Right atrium auricular region (tissue), 2 donors: ENCODE measurements at places on chromosomes 3 and 15. TPM values are rescaled to one million over a fixed set of nuclear protein-coding genes. Genes with fewer than 3 reads are reported as not detected.

TRMT10C gene
- 22.8 TPM for total RNA-seq

- no peak for DNase-seq
These were observed 16.6 kb downstream of the TMOD3 start for GRCh38 chr15:51846066-51846462.

GRCh38 chr3:42830437-42831320, 21.4 kb downstream of the ACKR2 start:
- no peak for DNase-seq

DNA sequence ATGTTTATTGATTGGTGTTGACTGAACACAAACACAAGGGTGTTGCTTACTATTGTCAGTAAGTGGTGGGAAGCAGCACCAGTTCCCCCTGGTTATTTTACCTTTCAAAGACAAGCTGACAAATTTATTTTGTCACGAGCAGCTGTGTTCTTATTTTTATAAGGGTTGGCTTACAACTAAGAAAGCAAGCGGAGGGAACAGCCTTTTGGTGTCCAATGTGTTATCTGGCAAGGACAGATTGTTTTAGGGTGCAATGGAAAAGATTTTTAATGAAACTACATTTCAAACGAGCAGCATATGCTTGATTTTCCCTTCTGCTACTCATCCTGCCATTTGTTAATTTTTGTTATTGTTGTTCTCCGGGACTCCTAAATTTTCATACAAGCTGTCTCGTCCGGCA, 920.6 kb upstream of the CFAP20DC start:
- no peak for DNase-seq

DNA sequence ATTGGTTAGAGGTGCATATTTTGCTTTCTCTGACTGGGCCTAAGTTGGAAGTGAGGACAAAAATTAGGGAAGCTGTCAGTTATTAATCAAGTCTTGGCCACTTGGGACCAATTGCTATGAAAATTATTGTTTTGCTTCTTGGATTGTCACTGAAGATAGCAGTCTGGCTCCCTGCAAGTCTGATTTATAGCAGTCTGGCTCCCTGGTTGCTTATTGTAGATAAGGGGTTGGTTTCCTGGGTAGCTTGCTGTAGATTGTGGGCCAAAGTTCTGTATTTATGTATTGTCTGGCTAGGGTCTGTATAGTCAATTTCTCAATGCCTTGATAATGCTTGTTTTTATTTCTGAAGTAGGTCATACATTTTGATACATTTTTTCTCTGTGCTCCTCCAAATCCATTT, 13.3 kb upstream of the DRD3 start:
- no peak for DNase-seq

P2RY14 gene
- total RNA-seq = 1.3 TPM

GRCh38 chr15:61205346-61205921, 23.7 kb downstream of the RORA start:
- DNase-seq = no peak

B3GNT5 gene
- 1.7 TPM for total RNA-seq

DNA sequence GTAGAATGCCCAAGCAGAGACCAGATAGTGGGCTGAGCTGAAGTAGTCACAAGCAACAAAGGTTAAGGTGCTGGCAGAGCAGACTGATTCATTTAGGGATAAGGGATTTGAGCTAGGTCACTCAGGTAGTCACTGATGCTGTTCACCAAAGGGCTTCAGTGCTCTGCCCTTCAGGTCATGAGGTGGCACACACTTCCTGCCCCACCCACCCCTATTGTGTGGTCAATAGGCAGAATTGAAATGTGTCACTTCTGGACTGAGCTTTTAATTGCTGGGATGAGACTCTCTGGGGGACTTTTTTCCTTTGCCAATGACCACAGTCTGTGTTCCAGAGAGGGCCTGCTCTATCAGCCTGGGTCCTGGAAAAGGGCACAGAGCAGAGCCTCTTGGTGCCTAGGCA, 2.9 kb upstream of the DIS3L start:
- no peak for DNase-seq

DNA sequence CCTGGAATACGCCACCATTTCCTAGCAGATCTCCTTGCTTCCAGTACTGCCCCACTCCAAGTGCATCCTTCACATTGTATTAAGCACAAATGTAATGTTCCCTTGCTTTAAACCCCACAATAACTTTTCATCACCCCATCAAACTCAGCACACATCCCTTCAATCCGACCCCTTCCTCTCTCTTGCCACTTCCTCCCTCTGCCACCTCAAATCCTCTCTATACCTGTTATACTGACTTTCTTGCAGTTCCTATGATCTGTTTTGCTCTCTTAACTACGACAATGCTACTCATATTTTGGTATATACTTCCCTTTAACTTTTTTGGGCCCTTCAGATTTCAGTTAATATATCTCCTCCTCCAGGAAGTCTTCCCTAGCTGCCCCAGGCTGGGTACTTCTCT, 14.1 kb downstream of the PARL start:
- DNase-seq = no peak

VWA5B2 gene
- total RNA-seq = not detected

DNA sequence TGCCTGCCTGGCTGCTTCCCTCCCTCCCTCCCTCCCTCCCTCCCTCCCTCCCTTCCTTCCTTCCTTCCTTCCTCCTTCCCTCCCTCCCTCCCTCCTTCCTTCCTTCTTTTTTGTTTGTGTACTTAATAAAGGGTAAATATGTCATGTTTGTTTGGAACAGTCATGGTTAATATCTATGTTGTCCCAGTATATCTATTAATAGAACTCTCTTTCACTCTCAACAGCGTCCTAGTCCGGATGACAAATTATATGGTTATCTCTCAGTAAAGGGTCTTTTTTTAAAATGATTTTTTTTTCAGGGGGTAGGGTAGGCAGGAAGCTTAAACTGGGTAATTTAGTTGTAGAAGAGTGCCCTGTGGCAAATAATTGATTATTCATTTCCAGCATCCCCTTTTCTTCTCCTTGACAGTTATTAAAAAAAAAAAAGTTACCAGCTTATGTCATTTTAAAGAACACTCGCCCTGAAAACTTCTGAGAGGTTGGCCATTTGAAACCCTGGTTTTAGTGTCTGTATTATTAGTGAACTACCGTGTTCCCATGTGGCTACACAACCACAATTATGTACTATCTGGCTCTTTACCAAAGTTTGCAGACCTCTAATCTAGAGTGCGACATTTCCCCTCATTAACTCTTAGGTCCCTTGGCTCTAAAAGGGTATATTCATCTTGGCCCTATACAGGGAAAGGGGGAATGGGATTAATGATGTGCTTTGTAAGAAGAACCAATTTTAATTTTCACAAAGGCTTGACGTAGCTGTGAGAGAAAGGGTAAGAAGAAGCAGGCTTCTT, 13.7 kb downstream of the TAGLN3 start:
- no peak for DNase-seq

GRCh38 chr3:18580268-18580667, 155.1 kb upstream of the SATB1 start:
- no peak for DNase-seq

NR2E3 gene
- total RNA-seq = not detected

- DNase-seq = no peak
These were observed 28.7 kb upstream of the B3GNT5 start for GRCh38 chr3:183224180-183224970.

GOLGA8M gene
- not detected for total RNA-seq

DNA sequence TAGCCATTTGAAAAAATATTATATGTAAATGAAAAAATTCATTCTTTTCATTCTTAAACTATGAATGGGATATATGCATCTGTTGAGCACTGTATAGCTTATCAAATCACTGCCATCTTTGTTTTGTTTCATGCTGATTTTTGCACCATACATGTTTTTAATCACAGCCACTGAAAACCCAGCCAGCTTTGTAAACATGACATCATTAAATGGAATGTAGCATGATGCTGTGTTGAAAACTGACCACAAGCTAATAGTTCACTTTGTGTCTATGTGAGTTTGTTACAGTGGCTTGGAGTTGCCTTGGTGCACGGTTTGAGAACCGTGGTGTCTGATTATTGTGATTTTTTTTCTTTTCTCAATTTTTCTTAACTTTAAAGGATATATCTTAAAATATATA, 75.7 kb downstream of the GMPS start:
- no peak for DNase-seq

AGTR1 gene
- total RNA-seq = 22.6 TPM

DNA sequence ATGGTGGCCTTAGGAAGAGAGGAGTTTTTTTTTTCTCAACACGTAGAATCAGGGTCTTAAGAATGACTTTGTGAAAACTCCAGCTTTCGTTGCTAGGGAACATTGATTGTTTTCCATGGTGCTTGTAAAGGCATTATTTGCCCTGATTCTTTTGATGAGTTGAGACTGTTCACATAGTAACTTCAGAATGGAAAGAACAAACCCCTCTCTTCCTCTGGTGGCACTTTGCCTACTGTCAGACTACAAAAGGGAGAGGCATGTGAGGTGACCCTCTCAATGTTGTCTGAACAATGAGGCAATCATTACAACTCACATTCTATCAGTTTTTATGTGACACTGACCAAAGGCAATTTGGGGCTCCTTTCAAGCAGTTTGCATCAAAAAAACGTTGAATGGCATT, 477.8 kb downstream of the FGF12 start:
- no peak for DNase-seq

- DNase-seq = no peak
These were observed 2.8 kb downstream of the SCAANT1 start for GRCh38 chr3:63909431-63909830.

DNA sequence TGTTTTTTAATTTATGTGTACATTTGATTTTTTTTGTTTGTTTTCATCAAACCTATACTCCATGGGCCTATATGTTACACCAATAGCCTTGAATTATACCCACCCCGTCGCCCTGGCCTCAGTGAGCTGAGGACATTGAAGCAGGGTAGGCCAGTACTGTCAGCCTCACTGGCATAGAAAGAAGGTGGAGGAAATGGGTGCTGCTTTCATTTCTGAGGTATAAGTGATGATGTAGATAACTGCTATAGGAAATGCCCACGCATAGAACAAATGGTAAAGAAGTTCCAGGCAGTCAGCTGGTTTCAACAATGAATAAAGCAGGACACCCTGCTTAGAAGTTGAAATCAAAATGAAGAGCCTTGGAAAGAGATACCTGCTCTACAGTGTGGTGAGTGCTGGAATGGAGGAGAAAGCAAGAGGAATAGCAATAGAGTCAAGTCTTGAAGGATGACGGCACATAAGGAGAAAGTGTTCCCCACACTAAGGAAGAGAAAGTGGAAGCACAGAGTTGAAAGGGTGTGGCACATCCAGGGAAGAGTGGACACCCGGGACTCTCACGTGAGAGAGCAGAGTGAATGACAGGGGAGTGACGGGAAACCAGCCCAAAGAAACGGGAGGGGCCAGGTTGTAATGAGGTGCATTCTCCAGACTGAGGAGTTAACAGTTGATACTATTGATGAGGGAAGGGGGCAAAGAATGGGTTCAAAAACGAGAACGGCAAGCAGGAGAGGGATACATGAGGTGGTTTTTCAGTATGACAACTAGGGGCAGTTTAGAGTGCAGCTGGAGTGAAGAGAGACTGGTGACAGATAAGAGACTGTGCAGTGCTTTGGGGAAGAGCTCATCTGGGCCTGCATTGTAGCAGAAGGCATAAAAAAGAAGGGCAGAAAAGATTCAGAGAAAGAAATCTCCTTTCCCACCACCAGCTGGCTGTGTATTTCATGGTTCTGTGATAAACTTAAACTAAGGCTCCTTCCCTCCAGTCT, 70.5 kb downstream of the KLHL25 start:
- no peak for DNase-seq

LNP1 gene
- 5.4 TPM for total RNA-seq

GRCh38 chr3:134081211-134081610, 51.5 kb upstream of the SLCO2A1 start:
- no peak for DNase-seq

DNA sequence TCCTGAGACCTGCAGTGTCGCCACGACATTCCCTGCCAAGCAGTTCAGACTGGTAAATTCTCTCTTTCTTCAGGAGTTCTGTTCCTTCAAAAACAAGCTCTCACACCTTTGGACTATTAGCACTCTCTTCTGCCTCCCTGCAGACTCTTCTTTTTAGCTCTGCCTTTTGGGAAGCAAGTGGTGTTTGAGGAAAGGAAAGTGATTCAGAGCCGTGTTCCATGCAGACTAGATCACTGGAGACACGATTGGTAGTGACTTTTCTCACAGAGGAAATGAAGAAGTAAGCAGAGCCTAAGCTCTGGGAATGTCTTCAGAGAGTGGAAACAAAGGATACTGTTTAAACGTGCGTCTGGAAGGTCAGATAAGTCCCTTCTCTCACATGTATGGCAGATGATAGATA, 270.6 kb upstream of the TPRG1 start:
- DNase-seq = no peak

- DNase-seq = no peak
These were observed 37.2 kb upstream of the TMEM115 start for GRCh38 chr3:50396502-50396901.

GRCh38 chr15:100050877-100051786, 290.6 kb downstream of the ADAMTS17 start:
- DNase-seq = no peak

DNA sequence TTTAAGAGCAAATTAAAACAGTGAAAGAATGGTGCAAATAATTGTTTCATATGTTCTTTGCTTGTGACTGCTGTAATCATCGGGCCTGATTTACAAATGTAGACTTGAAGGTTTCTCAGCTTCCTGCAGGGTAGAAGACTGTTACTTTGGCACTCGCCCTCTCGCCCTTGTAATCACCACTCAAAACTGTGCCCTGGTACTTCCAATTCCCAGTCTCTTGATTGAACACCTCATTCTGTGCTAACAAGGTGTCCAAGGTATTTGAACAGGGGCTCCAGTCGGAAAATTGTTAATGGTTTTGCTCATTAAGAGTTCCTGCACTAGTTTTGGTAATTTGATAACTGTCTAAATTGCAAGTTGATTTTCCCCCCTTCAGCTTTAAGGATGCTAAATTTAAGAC, 209.5 kb downstream of the ZIC1 start:
- DNase-seq = no peak

CTDSPL gene
- total RNA-seq = 35.1 TPM

DNA sequence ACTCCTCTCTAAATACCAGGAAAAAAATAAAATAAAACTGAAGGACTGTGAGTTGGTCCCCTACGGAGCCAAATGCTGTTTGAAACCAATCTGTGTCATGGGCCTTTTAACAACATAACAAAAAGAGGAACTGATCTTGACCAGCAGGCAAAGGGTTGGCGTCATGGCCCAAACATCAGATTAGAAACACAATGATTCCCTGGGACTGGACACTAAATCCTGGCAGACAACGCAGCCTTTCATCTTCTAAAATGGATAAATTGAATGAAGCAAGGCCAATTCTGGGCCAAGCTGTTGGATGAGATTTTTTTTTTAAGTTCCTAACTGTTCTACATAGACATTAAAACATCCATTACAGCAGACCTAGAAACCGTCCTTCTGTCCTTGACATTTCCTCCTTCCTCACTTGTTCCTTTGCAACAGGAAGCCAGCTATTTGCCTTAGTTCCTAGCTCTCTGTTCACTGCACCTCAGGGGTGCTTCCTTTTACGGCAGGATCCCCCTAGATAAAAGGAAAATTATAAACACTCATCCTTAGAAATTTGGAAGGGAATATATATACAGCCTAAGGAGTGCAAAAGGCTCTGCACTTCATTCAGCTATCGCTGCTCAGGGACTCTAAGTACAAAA, 21.6 kb upstream of the TAFA4 start:
- DNase-seq = no peak

SLC2A2 gene
- total RNA-seq = not detected
